ENCODE measurements at places on chromosomes 3 and 15.
A peak's percentile ranks its signal among the peaks of the same experiment; 100 is the strongest.

- no peak for DNase-seq
These were observed 39.6 kb upstream of the IP6K2 start for GRCh38 chr3:48756640-48757039.

- no peak for DNase-seq
These were observed 940.2 kb downstream of the ROBO1 start for GRCh38 chr3:78827618-78828017.

DNA sequence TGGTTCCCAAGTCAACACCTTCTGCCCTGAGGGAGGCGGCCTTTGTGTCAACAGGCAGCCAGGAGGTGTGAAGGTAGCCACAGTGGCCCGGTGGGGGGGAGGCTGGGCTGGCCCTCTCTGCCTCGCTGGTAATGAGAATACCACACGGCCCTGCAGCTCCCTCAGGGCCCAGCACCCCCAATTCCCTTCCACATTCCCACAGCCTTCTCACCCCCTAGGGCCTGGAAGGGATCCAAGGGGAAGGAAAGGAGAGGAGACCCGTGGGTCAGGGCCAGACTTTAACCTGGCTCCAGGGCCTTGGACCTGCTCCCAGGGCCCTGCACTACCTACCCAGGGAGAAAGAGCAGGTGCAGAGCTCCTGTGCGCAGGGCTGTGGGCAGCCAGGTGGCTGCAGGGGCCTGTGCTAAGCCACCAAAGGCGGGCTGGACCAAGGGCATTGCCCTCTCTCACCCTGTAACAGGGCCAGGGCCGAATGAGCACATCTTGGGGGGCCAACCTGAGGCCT lies 8.7 kb upstream of the MESP2 start:
- DNase-seq, result no peak

DNA sequence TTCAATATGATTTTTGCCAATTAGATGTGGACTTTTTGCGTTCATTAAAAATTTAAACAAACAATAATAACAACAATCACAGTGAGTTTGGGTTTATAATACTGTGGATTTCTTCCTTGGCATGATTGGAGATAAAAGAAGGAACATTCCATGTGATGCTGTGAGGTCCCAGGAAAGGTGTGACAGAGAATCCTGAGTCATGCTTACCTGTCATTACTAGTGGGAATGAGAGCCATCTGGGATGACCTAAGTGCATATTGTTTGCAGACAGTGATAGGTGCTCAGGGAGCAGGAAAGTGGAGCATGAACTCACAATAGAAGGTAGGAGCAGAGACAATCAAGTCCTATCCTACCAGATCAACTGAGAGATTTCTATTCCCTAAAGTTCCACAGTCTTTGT lies 766.5 kb upstream of the CFAP20DC start:
- DNase-seq, result no peak

DNA sequence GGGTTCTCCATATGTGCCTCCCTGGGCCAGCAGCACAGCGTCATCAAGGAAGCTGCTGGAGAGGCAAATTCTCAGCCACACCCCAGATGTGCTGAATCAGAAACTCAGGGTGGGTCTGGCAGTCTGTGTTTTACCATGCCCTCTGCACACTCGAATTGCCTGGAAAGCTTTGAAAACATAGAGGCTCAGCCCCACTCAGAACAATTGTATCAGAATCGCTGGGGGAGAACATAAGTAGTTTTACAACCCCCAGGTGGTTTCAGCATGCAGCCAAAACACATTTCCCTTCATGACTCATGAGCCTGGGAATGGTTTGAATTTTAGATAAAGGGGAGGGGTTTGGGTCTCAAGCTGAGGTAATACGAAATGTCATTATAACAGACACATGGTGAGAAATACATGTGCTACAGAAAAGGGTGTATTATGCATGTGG lies 9.6 kb downstream of the TGM4 start:
- DNase-seq, result no peak

DNA sequence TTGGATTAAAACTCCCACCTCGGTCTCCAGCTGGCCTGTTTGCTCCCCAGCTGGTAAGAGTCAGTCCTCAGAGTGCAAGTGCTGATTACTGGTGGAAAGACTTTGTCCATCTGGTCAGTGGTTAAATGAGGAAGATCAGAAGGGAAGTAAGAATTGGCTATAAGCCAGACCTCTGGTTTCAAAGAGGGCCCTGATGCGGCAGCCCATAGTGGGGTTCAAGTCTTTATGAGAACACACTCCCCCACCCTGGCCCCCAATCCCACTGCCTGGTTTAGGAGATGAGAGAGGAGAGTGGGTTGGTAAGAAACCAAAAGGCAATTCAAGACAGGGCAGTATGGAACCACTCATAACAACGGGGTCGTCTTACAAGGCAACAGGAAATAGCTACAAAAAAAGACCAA lies 65.0 kb downstream of the FRMD4B start:
- DNase-seq, result no peak

DNA sequence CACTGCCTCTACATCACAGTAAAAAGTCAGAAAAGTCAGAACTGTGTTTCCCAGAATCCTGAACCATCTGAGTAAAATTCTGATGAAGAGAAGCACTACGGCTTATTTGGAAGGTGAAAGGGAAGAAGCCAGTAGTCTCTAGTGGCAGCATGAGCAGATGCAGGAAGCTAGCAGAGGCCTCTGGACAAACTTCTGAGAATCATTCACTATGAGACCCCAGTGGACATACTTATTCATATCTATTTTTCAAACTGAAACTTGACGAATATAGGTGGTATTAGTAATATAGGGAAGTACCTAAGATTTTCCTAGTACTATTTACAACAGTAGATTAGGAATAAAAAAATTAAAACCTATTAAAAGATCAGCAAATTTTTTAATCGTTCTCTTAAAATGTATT lies 272.8 kb upstream of the TTC14 start:
- DNase-seq, result no peak

GRCh38 chr3:94394885-94395284 lies 332.0 kb downstream of the NSUN3 start:
- no peak for DNase-seq

DNA sequence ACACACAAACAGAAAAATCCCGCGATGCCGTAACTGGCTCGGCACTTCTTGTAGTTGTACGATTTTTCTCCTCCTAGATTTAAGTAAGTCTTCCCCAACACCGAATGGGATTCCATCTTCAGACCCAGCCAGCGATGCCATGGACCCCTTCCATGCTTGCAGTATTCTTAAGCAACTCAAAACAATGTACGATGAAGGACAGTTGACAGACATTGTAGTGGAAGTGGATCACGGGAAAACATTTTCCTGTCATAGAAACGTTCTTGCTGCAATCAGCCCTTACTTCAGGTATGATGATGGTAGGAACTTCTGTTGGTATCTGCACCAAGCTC lies 763 bp downstream of the KBTBD8 start:
- no peak for DNase-seq

DNA sequence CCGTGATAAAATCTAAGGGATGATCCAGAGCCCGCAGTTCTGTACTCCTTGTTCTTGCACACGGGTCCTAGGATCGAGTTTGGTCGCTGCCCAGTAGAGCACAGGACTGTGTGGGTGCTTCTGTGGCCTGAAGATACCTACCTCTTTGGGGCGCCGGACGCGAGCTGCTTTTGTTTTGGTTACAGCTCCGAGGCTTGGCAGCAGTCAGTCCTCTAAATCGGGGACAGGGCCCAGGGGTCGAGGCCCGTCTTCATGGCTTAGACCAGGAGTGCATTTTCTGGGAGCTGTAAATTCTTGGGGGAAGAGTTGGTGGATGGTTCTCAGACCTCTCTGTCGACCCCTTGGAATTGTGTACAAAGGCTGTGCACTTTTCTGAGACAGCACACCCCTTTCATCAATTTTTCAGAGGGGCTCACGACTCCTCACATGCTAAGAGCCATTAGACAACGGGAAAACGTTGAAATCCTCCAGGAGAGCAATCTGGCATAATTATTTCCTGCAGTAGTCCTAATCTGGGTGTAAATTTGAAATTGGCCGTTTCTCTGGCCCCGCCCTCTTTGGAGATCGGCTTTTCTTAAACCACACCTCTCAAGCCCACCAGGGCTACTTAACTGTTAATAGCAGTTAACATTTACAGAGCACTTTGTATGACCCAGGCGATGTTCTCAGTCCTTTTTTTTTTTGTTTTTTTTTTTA lies 928 bp downstream of the CEP97 start:
- no peak for DNase-seq

DNA sequence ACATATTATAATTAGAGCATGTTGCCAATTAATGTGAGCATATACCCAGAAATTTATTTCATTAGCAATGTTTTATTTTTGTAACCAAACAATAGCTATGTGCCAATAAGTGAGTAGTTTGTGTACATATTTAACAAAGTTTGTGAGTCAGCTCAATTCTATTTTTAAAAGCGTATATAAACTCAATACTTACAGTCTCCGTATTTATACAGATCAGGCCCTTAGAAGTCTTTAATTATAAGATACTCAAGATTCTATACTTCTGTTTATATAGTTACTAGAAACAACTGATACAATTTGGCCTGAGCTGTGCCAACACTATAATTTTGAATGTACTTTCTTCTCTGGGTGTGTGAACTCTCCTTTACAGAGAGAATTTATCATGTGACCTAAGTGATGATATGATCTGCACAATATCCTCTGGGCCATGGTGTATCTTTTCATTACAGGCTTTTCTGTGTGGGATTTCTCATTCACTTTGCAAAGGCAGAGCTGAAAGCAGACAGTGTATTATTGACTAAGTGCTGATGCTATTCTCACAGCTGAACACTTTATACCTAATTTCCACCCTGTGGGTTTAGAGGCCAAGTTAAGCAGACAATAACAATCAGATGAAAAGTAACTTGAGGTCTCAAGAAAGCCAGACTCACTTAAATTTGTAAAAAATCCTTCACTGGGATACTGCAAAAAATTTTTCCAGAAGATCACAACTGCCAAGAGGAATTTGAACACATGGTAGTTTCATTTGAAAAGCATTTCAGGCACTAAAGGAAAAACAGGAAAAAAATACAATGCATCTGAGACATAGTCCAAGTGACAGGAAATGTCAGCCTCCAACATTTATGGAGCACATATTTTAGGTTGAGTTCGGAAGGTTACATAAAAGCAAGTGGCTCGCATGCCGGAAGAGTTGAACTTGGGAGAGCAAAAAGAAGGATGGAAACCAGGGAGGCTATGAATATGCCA lies 277.9 kb upstream of the SEMA6D start:
- DNase-seq, result no peak

DNA sequence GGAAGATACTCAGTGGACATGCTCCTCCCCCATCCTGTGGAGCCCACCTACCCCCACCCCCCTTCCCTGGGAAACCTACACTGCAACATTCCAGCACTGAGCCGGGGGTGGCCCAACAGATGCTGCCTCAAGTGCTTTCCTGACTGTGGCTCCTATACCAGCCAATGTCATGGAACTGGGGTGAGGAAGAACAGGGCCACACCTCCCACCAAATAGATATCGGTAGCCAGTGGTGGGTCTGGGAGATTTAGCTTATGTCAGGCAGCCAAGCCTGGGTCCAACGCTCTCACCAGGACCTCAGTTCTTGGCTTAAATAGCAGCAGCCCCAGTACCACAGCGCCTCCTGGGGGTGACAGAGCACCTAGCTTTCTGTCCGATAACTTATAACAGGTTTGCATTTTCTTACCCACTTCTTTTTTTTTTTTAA lies 30.3 kb downstream of the CDC25A start:
- peak; percentile 62 for DNase-seq

DNA sequence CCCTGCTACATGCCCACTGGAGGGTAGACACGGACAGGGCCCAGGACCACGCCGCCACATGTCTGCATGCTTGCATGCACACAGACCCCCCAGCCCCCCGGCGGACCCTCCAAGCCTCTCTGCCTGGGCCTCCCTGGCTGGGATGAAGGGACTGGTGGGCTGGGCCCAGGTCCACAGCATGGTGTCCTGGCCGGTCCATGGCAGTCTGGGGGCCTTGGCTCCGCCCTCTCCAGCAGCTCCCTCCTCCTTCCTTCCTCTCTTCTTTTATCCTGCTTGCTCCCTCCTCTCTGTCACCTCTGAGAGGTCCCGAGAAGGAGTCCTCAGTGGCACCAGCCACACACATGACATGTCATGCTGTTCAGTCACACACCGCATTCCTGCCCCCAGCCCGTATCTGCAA lies 24.5 kb downstream of the DUSP7 start:
- DNase-seq, result no peak

GRCh38 chr3:45486136-45486535 lies 97.8 kb downstream of the LARS2 start:
- no peak for DNase-seq

DNA sequence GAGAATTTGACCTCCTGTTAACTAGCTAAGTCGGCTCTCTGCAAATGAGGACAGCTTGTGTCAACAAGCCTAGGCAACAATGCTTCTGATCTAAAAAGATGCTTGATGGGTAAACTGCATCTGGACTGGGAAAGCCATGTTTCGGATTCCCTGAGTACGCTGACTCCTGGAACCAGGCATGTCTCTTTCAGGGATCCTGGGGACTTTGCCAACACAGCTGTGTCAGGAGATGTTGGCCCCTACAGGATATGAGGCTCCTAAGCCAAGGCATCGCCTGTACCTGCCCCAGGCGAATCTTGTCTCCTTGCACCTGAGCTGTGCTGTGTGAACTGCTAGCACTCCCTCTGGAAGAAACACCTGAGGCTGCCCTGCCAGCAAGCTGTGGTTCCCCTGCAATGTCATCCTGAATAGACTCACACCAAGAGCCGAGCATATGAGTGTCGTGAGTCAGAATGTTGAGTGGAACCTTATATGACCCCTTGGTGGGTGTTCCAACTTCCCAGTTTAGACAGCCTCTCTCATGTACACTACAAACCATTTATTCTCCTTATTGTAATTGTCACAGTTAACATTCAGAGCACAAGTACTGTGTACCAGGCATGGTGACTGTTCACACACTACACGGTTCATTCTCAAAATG lies 17.0 kb downstream of the EOGT start:
- DNase-seq, result no peak

- peak; percentile 55 for DNase-seq
These were observed at the start of gene WNT5A for GRCh38 chr3:55486857-55487380. TSS of gene WNT5A (minus strand) at chr3:55487306. CDS start at chr3:55486985, 321 bp downstream.

DNA sequence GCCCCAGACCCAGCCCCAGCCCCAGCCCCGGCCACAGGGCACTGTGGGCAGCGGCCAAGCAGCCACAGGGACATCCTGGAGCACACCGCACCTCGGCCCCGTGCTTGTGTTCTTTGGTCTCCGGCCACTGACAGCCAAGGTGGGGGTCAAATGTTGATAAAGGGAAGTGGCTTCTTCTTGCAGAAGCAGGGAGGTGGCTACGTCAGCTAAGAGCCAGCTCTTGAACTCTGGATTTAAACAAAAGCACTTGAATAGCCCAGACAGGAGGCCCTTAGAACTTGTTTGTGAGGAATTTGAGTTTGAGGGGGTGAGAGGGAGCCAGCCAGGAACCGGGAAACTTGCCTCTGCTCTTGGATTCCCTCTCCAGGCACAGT lies 135.8 kb upstream of the ABHD17C start:
- no peak for DNase-seq

GRCh38 chr15:56736881-56737707 lies 3.8 kb upstream of the ZNF280D start:
- no peak for DNase-seq

GRCh38 chr3:28476194-28476593 lies 127.6 kb upstream of the AZI2 start:
- DNase-seq, result no peak
